ENCODE measurements at places on chromosomes 7 and 10.

DNA sequence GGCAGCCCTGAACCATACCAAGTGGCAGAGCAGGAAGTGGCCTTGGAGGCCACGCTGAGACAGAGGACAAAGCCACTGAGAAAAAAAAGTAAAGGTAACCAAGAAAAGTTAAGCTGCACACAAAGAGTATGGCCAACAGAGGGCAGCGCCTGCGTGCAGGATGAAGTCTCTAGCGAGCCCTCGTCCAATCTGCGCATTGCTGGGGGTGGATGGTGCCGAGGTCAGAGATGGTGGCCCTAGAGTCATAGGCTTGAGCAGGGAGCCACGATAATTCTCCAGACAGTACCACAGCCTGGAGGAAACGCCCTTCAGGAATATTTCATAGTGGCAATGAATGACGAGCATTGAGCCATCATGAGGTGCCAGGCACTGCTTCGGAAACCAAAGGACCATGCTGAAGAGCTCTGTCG lies 9.7 kb downstream of the ATP6V0E2 start:
- peak; percentile 12 for DNase-seq

DNA sequence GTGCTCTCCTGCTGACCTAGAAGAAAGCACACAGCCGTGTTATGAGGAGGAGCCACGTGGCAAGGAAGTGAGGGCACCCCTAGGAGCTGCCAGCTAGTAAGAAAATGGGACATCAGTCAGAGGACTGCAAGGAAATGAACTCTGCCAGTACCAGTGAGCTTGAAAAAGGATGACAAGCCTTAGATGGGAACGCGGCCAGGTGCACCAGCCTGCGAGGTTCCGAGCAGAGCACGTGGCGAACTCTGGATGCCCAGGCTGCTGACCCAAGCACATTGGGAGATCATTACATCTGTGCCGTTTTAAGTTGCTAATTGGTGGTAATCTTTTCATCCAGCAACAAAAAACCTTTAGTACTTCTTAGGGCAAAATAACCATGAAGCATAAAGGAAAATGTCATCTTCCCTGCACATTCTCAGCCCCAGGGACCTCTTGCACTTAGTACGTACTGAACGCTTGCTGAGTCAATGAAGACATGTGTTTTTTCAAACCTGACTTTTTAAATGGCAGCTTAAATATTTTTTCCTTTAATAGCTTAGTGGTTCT lies 69.4 kb downstream of the AMZ1 start:
- DNase-seq, result no peak

- no peak for DNase-seq
These were observed 44.1 kb upstream of the CDK6 start for GRCh38 chr7:92880212-92881090.

DNA sequence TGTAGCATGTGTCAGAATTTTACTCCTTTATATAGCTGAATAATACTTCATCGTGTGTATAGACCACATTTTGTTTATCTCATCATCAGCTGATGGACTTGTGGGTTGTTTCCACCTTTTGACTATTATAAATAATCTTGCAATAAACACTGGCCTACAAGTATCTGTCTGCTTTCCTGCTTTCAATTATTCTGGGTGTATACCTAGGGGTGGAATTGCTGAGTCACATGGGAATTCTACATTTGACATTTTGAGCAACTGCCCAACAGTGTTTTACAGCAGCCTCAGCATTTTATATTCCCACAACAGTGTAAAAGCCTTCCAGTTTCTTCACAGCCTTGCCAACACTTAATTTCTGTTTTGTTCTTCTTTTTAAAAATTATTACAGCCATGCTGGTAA lies 200.3 kb upstream of the PRSS1 start:
- DNase-seq, result no peak

- DNase-seq, result no peak
These were observed 3.1 kb downstream of the ABHD11 start for GRCh38 chr7:73735528-73735905.

- DNase-seq, result no peak
These were observed 750.7 kb upstream of the PHF14 start for GRCh38 chr7:10222976-10223375.

GRCh38 chr7:32489788-32490126 lies 423 bp downstream of the LSM5 start:
- no peak for DNase-seq

DNA sequence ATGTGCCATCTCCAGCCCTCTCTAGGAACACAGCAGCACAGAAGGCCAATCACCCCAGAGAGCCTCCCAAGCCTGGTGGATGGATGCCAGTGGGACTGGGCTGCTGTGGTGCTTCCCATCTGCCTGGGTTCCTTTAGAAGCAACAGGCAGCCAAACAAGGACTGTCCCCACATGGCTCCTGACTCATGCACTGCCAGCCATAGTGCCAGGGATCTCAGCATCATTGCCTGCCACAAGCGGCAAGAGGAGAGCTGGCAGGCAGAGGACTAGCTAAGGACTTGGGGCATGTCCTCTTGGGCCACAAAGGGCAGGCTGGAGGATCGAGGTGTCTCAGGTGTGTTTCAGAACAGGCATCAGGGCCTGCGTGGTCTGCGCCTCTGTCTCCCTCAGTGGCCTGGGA lies 23.4 kb upstream of the FIGNL1 start:
- DNase-seq, result no peak

GRCh38 chr7:115522174-115522573 lies 508.4 kb downstream of the TFEC start:
- no peak for DNase-seq

- no peak for DNase-seq
These were observed 3.0 kb downstream of the DOCK1 start for GRCh38 chr10:126908225-126908624.

DNA sequence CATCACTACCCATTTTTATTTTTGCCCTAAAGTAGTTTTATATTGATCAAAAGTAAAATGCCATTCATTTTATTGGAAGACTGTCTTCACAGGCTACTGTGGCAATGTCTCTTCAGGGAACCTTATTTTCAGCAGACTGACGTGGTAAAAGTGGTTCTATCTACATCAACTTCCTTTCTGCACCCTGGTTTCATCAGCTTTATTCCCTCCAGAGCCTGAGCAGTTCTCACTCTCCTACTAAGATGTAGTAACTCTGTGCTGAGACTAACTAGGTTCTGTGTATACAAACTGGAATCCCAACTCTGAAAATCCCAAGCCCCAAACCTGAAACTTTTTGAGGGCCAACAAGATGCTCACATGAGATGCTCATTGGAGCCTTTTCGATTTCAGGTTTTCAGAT lies 155.3 kb downstream of the SFMBT2 start:
- DNase-seq, result no peak

- no peak for DNase-seq
These were observed 147.3 kb downstream of the NRCAM start for GRCh38 chr7:108308903-108309302.

DNA sequence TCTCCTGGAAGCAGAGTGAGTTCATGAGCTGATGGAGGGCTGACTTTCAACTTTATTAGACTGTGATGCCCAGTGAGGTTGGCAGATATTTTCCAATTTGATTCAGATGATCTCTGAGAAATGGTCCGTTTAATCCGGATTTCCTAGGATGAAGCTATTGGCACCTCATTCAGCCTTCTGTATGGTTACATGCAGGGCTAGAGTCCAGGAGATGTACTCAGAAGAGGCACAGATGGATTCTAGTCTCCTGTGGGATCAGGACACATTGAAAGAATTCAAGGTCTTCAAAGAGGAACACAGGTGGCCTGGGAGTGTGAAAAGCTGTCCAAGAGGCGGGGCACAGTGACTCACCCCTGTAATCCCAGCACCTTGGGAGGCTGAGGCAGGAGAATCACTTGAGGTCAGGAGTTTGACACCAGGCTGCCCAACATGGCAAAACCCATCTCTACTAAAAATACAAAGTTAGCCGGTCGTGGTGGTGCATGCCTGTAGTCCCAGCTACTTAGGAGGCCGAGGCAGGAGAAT lies 23.0 kb upstream of the RHEB start:
- no peak for DNase-seq

- DNase-seq, result no peak
These were observed 76.9 kb downstream of the NRP1 start for GRCh38 chr10:33257439-33258080.

- no peak for DNase-seq
These were observed 76.4 kb upstream of the CDC14C start for GRCh38 chr7:48847917-48848316.

DNA sequence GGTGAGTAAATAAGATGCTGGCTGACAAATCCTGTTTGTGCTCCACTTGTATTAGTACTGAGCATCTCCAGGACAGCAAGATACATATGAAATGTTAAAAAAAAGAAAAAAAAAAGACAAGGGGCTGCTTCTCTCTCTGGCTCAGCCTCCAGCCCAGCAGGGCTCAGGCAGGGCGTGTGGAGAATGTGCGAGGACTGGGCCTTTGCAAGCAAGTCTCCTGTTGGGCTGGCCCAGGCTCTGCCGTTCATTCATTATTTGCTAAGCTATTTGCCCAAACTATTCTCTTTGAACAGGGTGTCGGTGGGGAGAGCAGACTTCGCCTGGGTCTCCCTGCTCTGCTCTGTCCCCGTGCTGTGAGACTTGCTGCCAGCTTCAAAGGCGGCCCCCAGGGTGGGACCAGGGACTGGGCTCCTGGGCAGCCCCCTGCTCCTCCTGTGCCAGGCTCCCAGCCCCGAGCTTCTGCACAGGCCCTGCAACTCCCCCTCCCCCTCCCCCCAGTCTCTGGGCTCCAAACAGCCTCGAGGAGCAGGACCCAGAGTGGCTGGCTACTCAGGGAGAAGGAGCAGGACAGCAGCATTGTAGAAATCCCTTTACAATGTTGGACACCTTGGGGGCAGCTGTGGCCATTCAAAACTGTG lies 25.6 kb upstream of the MGMT start:
- DNase-seq, result no peak
